ENCODE measurements at places on chromosomes 7 and 10. TPM values are rescaled to one million over a fixed set of nuclear protein-coding genes. Genes with fewer than 3 reads are reported as not detected.
A peak's percentile ranks its signal among the peaks of the same experiment; 100 is the strongest.

C7orf57 gene
- total RNA-seq: 0.56 TPM

GLCCI1 gene
- total RNA-seq: 22.3 TPM

DNA sequence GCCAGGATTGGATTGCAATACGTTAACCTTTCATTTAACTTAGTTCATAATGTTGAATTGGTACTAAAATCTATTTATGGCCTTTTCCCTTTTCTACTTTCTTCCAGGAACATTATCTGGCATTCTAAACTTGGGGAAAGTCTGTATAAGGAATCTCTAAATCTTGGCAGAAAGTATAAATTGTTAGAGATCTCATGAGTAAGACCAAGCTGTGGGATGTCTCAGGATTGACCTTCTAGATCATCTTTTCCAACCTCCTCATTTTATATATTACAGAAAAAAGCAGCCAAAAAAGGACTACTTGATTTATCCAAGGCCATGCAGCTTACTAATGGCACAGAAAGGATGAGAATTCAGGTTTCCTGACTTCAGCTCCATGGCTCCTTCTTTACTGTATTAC lies 598.3 kb downstream of the INHBA start:
- DNase-seq: no peak

GRCh38 chr10:31756729-31757110 lies 171.9 kb downstream of the ARHGAP12 start:
- DNase-seq: no peak

GRCh38 chr10:46092524-46093081 lies 46.5 kb upstream of the MSMB start:
- DNase-seq: no peak

DNA sequence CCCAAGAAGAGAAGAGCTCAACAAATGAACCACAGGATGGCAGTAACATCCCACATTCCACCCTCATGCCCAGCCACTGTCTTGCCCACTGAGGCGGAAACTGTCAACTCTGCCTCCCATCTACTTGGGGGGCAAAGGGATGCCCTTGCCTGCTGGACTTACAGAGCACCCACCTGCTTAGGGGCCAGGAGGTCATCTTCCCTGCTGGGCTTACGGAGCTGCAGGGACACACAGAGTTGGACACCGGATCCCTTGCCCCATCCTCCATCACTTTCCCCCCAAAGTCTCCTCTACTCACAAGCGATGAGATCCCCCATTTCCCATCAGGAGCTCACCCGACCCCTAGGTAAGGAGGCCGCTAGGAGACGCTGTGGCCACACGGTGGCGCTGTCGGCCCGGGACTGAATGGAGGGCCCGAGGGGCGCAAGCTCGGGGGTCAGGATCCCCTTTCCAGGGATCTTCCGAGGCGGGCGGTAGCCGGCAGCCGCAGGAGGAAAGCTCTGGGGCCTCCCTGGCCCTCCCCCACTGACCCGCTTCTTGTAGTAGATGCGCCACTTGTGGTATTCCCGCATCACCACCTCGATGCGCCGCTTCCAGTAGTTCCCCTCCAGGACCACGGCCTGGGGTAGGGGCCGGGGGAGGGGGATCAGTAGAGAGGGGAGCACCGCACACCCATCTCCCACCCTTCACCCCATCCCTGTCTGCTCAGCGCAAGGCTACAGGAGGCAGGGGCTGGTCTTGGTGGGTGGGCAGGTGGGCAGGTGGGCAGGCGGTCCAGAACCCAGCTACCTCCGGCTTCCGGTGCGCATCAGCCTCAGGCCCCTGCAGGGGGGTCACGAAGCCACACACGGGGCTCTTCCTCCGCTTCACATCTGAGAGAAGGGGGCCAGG lies 17.3 kb downstream of the MLXIPL start:
- DNase-seq: peak; percentile 56

DNA sequence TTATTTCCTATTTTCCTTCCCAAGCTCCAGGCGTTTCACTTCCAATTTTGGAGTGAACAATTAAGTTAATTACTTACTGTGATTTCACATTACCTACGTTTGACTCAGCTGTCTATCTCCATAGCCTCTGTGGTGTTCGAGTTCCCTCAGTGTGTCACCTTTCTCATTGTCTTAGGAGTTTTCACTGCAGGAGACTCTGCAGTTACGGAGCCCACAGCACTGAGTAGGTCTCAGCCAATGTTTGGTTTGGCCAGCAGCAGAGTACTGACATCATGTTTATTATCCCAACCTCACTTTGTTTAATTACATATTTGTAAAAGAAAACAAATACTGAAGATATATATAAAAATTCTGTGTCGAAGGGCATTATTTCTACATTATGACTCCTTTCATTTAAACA lies 1123.9 kb downstream of the CNTNAP2 start:
- DNase-seq: no peak

- DNase-seq: no peak
Measured at GRCh38 chr7:1109581-1110310, 21.8 kb downstream of the GPER1 start.

GRCh38 chr10:127933271-127933670 lies 26.4 kb downstream of the PTPRE start:
- DNase-seq: no peak

GRCh38 chr7:115868369-115868768 lies 162.2 kb downstream of the TFEC start:
- DNase-seq: no peak

DNA sequence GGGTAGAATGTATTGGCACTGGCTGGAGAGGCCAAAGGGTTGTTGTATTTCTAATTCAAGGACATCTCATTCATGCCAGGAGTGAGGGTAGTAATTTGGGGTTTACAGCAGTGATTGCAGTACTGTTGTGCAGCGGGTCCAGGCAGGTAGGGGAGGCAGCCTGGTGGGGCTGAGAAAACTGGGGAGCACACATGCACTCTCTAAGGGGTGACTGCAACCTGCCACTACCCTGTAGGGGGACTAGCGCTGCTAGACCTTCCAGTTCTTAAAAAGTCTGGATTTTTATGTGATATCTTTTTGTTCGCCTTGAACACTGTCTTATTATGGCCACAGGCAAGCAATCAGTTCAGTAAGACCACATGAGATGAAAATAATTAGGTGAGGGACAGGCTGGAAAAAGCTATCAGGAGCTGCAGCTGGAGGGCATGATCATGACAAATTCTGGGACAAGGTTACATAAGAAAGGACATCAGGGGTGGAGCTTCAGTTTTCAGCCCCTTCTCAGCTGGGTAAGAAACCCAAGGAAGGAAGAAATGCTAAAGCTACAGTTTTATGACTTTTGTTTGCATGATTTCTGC lies 149.0 kb downstream of the ARHGAP21 start:
- no peak for DNase-seq

NPSR1 gene
- total RNA-seq: not detected

DNA sequence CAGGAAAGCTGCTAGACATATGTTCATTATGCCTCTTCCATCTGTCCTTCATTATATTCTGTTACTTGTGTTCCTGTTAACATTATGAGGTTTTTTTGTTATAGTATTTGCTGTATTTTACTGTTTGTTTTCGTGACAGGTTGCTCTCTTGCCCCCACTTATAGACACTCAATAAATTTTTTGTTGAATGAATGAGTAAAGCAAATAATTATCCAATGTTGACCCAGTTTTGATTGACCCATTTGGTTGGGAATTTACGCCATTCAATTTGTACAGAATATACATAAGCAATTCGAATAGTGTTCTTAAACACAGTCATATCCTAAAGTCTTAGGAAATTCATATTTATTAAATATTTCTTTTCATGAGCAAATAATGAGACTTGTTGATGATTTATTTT lies 11.8 kb downstream of the CCSER2 start:
- DNase-seq: no peak

ANKRD22 gene
- total RNA-seq: not detected

CCL24 gene
- total RNA-seq: not detected

GRCh38 chr7:137731436-137731835 lies 115.3 kb downstream of the DGKI start:
- DNase-seq: no peak

- peak; percentile 29 for DNase-seq
Measured at GRCh38 chr10:43122096-43122495, 16.1 kb upstream of the CSGALNACT2 start.

DNA sequence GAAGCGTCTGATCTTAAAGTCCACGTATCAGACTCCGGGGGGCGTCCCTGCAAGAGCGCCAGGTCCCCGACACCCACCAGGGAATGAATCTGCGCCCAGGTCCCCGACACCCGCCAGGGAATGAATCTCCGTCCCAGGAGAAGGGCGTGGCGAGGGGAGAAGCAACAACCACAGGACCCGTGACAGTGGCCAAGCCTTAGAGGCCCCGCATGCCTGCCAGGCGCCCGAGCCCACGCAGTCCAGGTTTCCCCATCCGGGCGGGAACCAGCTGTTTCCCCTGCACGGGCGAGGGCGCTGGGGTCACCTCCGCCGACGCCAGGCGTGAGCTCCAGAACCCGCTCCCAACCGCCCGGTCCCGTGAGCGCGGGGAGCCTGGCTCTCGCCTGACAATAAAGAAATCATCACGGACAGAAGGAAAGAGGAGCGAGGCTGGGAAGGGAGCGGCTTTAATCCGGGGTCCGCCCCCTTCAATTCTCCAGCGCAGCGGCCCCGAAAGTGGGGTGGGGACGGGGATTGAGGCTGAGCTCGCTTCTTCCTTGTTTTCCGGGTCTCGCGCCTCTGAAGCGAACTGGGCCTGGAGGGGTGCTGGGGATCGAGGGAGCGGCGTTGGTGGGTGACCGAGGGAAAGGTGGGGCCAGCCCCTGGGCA lies 29.0 kb upstream of the BMS1 start:
- DNase-seq: no peak

DNA sequence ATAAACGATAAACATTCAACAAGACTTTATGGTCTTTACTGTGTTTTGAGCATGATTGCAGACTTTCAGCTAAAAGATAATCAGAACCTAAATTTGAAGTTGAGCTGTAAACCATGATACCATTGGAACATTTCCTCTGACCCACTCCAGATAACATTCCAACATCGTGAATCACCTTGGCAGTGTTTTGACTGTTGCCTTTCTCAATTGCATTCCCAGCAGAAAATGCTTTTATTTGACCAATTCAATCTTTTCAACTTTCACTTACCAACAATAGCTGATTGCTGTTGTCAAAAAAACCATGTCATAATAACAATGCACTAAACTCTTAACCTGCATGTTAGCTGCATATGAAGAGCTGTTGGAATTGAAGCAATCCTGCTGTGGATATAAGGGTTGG lies 165.5 kb downstream of the MDFIC start:
- DNase-seq: no peak

- no peak for DNase-seq
Measured at GRCh38 chr10:45071043-45071813, 70.5 kb downstream of the ZNF22 start.

GRCh38 chr10:92799568-92799967 lies 48.8 kb upstream of the EXOC6 start:
- no peak for DNase-seq

- no peak for DNase-seq
Measured at GRCh38 chr10:132742837-132743194, 43.1 kb downstream of the NKX6-2 start.

GRCh38 chr7:47968847-47969774 lies 10.3 kb downstream of the HUS1 start:
- peak; percentile 73 for DNase-seq

GRCh38 chr7:148790131-148790726 lies 91.5 kb downstream of the CUL1 start:
- no peak for DNase-seq

GRCh38 chr7:41446606-41447449 lies 256.1 kb downstream of the INHBA start:
- DNase-seq: no peak

FAM25A gene
- total RNA-seq: not detected

- no peak for DNase-seq
Measured at GRCh38 chr7:106034383-106034782, 71.3 kb downstream of the CDHR3 start.

DNA sequence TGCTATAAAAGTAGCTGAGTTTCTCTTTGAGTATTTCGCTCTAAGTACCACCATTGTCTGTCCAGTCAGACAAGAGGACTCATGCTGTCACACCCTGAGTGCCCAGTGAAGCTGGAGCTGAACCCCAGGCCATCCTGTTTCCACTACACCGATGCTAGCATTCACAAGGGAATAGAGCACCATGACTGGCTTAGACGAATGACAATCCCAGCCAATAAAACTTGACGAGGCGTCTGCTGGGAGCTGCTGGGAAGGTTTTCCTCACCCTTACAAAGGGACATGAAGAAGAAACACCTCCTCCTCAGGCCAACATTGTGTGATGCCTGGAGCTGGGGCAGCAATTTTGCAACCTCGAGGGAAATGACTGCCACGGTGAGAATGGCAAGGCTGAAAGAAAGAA lies 17.5 kb upstream of the SLIT1 start:
- DNase-seq: no peak

- no peak for DNase-seq
Measured at GRCh38 chr10:114380060-114380459, 24.2 kb downstream of the AFAP1L2 start.

OPN4 gene
- total RNA-seq: not detected

PLAU gene
- not detected for total RNA-seq

DNA sequence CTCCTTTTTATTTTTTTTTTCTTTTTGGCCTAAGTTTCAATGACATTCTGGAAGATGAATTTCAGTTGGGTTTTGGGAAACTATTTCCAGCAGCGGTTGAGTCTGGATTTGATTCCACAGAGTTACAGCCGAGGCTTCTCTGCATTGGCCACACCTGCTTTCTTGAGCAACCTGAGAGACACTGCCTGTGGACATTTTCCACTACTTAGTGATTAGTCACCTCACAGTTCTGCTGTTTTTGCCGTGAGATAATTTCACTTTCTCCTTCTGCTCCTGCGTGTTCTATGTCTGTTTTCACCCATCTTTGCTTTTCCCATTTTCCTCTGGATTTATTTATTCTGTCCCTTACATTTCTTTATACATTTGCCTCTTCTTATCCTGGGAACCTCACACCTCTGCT lies 243.0 kb downstream of the BICC1 start:
- no peak for DNase-seq

DNA sequence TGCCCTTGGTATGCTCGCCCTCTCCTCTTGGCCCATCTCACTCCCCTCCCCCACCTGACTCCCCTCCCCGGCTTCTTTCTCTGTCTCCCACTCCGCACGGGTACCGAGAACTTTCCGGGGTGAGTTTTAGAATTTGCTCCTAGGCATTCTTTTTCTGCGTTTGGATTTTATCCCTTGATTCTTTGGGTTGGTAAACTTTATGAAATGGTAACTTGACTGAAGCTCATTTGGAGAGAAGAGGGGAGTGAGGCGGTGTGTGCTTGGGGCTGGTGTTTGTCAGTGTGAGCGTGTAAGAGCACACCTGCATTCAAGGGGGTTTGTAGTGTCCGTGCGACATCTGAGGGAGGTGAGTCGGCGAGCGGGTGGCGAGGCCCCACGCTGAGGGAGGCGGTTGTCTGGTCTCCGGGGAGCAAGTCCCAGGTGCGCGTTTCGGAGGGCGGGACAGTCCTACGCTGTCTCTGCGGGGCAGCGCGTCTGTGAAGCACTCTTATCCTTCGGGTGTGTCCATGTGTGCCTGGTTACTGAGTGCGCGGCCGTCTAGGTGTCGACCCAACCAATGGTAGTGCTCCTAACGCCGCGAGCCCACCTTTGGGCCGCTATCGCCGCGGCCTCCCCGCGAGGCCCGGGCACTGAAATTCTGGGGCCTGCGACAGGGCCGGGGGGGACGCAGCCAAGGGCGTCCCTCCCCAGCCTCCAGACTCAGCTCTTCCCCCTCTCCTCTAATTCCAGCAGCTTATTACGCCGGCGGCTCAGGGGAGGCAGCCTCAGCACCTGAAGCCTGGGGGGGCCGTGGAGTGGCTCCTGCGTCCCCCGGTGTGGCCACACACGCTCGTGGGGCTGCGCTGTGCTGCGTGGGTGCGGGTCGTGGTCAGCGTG lies 2.6 kb upstream of the ZNF503 start:
- no peak for DNase-seq

- peak; percentile 45 for DNase-seq
Measured at GRCh38 chr10:62632071-62632809, 172.3 kb upstream of the ADO start.

FOXL3 gene
- total RNA-seq: not detected

- no peak for DNase-seq
Measured at GRCh38 chr10:26841733-26842317, 18.9 kb downstream of the ABI1 start.

OGA gene
- 395 TPM for total RNA-seq
